Brain (organoid and tissue), 16 donors: ENCODE measurements at places on chromosomes 1 and 21. TPM values are rescaled to one million over a fixed set of nuclear protein-coding genes. Genes with fewer than 3 reads are reported as not detected.

GSTM5 gene
- 9.6 TPM for polyA plus RNA-seq

PSMB2 gene
- 123 TPM for polyA plus RNA-seq

HAPLN2 gene
- polyA plus RNA-seq: 69.6 TPM

VANGL2 gene
- polyA plus RNA-seq: 45.5 TPM

MRPS15 gene
- 104 TPM for polyA plus RNA-seq

CELA2B gene
- not detected for polyA plus RNA-seq

NTNG1 gene
- 1.3 TPM for polyA plus RNA-seq

CAMK2N1 gene
- 171 TPM for polyA plus RNA-seq

CFAP74 gene
- polyA plus RNA-seq: 0.93 TPM

PTCH2 gene
- polyA plus RNA-seq: 0.71 TPM

EFNA1 gene
- 16.6 TPM for polyA plus RNA-seq

TRAPPC3 gene
- polyA plus RNA-seq: 105 TPM

HAX1 gene
- polyA plus RNA-seq: 200 TPM

ILDR2 gene
- 12.1 TPM for polyA plus RNA-seq

CSMD2 gene
- polyA plus RNA-seq: 7.8 TPM

FCER1G gene
- polyA plus RNA-seq: 38.4 TPM

SLAMF6 gene
- 0.15 TPM for polyA plus RNA-seq

C1orf159 gene
- polyA plus RNA-seq: 10.8 TPM

MPL gene
- 0.32 TPM for polyA plus RNA-seq

AXDND1 gene
- not detected for polyA plus RNA-seq

BSND gene
- polyA plus RNA-seq: 0.08 TPM

CYP4X1 gene
- polyA plus RNA-seq: 1.6 TPM

SH2D1B gene
- 0.12 TPM for polyA plus RNA-seq

RIPK4 gene
- polyA plus RNA-seq: 10.6 TPM

UBL4B gene
- 4.9 TPM for polyA plus RNA-seq

NR1I3 gene
- polyA plus RNA-seq: not detected

KISS1 gene
- 0.76 TPM for polyA plus RNA-seq

TBX19 gene
- 2.6 TPM for polyA plus RNA-seq

COL18A1 gene
- polyA plus RNA-seq: 31.5 TPM

SVBP gene
- polyA plus RNA-seq: 97.6 TPM

FAM43B gene
- polyA plus RNA-seq: 3.3 TPM

RNF207 gene
- 0.41 TPM for polyA plus RNA-seq

BRWD1 gene
- polyA plus RNA-seq: 19.7 TPM

OR14I1 gene
- not detected for polyA plus RNA-seq

ADORA3 gene
- polyA plus RNA-seq: 4.2 TPM

ALX3 gene
- 19.3 TPM for polyA plus RNA-seq

OR2L2 gene
- not detected for polyA plus RNA-seq

TSNAX gene
- polyA plus RNA-seq: 15.0 TPM

KRTCAP2 gene
- 390 TPM for polyA plus RNA-seq

CD5L gene
- 1.9 TPM for polyA plus RNA-seq

OR2G6 gene
- polyA plus RNA-seq: not detected

ADCY10 gene
- polyA plus RNA-seq: not detected

SDCCAG8 gene
- 12.3 TPM for polyA plus RNA-seq

ACOT11 gene
- 3.2 TPM for polyA plus RNA-seq
